NCI-H446 treated with DMSO at 0.1 percent for 48 hours (cell line): ENCODE measurements at places on chromosomes 7 and 10.

DNA sequence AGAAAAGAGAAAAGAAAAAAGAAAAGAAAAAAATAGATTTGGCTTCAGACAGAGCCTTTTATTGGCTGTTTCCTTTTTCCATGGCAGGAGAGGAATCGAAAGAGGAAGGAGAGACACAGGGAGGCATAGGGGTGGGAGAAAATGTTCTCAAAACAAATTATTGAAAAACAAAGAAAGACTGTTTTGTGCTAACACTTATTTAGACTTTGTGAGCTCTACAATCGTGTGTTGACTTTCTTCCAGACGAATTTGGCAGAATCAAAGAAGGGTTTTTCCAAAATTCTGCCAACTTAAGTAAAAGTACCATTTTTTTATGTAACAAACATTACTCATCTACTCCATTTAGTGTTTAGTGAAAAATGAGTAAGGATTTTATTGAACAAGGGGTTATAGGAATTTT, 982.2 kb downstream of the REEP3 start:
- DNase-seq = peak; percentile 16

GRCh38 chr7:100835903-100836811, 8.8 kb upstream of the EPHB4 start:
- no peak for DNase-seq

DNA sequence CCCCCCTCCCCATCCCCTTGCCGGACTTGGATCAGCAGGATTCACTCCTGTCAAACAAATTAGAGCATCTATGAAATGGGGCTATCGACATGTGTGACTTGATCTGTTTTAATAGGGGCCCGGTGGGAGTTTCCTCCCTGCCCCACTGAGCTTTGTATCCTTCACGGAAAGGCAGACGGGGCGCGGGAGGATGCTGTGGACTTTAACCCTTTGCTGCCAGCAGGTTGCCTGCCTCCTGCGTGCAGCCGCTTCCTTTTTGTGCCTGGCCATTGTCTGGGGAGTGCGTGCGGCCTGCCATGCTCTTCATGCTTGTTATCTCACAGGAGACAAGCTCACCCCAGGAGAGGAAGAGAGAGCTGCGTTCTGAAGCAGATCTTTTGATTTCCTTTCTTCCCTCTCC, 512.8 kb upstream of the GALNT17 start:
- DNase-seq = no peak

DNA sequence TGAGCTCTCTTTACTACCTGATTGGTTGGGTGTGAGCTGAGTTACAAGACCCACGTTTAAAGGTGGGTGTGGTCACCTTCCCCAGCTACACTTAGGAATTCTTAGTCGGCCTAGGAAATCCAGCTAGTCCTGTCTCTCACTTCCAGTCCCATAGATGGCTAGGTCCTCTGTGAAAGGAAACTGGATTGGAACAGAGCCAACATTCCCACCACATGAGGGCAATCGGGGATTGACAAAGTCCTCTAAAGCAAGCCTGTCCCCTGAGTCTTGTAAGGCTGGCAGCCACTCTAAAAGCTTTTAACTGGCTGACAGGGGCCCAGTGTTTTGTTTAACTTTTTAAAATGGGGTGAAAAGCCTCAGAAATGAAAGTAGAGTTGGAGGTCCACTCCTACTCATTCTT, 15.1 kb upstream of the CROT start:
- DNase-seq = no peak

GRCh38 chr7:85573346-85573745, 386.5 kb upstream of the SEMA3D start:
- DNase-seq = no peak

DNA sequence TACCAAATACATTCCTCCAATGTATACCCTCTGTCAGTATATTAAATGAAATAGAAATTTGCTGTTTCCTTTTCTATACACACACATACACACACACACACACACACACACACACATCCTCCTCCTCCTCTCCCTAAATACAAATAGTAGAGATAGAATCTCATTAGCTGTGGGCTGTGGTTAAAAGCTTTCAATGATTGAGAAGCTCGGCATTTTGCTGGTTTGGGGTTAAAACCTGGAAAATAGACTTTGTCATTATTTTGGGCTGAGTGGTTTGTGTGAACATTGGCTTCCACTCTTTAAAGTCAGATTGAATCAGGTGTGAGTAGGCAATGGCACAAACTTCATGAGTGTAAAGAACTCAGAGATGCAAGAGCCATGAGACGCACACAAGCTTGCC, 596.0 kb downstream of the XPNPEP1 start:
- no peak for DNase-seq

GRCh38 chr7:13834328-13834761, 155.1 kb downstream of the ETV1 start:
- DNase-seq = no peak

DNA sequence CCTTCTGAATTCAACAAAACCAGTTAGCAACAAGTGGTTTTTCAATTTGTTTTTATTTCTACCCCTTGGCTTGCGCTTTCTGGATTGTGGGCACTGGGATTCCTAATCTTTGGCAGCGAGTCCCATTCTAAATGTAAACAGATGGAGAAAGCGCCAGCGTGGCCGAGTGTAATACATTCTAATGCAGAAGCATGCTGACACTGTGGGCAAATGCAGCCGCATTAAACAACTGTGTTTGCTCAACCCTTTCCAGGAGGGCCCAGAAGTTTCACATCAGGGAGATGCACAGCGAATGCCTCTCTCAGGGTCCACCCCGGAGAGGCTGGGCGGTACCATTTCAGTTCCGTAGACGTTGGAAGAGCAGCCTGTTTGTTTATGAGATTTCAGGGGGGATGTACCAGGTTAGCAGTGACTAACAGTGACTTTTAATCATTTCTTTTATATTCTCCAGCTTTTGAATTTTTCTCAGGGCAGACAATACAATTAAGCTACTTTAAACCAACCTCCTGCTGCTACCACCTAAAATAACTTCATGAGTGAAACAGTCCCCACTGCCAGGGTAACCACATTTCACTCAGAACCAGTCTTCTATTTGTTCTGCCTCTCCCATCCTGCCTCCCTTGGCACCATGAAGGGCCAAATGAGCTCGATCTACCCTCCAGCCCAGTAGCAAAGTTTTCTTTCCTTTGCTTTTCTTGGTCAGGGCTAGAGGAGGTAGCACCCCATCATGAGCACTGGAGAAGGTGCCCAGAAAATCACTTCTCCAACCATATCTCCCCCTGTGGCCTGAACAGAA, 164.2 kb upstream of the ITGB1 start:
- DNase-seq = no peak

DNA sequence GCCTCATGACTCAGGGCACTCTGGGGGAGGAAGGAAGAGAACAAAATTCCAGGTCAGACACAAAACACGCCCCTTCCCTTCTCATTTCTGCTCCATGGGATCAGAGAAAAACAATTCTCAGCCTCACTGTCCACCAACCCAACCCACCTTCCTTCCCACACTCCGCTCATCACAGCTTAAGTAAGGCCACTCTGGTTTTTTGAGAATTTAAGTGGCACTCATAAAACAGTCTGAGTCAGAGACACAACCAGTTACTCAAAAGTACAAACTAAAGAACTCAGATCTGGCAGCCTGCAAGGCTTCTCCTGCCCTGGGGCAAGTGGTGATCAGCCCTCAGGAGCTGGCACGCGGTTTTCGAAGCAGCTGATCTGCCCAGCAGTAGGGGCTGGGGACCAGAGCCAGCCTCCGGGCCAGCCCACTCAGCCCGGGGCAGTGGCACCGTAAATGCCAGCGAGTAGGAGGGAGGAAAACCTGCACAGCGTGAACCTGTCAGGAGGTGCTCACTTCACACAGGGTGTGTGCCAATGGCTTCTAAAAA, 39.1 kb upstream of the ABLIM1 start:
- DNase-seq = no peak

GRCh38 chr10:127400216-127400615, 148.9 kb upstream of the NPS start:
- DNase-seq = no peak

DNA sequence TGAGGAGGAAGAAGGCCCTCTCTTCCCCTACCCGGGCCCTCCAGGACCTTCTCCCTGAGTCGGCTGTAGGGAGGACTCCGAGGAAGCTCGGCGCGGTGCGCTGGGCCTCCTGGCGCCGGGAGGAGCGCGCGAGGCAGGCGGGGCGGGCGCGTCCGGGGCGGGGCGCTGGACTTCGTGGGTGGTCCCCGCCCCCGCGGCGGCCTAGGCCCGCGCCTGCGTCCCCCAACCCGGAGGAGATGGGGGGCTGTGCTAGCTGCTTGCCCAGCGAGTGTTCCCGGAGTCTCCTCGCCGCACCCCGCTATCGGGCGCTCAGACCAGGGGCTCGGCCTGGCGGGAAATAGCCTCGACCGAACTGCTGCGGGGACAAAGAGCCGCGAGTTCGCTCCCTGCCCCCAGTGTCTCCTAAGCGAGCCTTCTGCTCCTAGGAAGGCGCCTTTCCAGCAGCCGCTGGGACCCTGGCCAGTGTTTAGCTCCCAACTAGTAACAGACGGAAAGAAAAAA, 19.2 kb upstream of the SMO start:
- DNase-seq = no peak

DNA sequence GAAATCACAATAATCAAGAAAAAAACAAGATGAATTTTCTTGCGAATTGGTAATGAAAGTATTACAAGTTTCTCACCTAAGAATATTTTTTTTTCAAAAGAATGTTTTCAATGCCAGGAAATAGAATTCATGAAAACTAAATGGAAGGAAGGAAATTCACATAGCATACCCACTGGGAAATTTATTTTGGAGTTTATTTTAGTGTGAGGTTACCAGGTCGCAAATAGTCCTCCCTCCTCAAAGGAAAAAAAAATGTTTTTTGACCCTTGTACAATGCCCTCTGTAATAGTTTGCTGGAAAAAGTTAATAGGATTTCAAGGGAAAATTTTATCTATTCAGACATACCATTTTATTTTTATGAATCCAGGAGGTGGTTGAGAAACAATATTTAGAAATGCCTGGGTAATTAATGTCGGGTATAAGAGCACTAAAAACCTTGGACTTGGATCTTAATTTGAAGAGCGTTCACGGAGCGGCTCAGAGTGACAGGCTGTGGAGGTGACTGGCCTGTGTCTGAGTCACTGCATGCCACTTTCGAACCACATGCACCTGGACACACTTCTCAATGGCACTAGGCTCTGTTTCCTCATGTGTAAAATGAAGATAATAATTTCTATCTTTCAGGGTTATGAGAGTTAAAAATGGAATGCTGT, 28.2 kb downstream of the CUBN start:
- DNase-seq = no peak

DNA sequence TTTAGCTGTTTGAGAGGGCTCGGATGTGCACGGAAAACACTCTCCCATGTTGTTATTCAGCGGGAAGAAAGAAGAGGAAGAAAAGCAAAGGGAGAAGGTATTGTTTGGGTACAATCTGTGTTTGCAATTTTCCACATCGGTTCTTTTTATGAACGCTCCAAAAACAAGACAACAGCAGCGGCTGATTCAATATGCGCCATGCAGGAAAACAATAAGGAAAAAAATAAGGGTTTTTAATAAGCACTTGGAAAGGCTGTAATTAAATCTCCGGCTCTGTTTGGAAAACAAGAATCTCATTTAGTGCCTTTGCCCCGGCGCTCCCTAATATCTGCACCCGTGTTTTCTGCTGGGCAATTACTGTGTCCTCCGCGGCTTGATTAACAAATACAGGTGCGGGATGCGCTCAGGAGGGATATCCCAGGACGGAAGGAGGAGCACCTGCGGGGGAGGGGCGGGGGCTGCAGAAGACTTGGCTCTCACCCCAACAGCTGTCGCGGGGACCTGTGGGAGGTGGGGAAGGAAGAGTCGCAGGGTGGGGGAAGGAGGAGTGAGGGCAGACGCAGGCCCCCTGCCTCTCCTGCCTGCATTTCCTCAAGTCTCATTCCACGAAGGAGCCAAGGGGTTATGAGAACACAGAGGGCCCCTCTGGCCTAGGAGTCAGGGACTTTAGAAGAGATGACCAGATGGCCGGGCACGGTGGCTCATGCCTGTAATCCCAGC, 181.5 kb upstream of the PODXL start:
- DNase-seq = no peak

DNA sequence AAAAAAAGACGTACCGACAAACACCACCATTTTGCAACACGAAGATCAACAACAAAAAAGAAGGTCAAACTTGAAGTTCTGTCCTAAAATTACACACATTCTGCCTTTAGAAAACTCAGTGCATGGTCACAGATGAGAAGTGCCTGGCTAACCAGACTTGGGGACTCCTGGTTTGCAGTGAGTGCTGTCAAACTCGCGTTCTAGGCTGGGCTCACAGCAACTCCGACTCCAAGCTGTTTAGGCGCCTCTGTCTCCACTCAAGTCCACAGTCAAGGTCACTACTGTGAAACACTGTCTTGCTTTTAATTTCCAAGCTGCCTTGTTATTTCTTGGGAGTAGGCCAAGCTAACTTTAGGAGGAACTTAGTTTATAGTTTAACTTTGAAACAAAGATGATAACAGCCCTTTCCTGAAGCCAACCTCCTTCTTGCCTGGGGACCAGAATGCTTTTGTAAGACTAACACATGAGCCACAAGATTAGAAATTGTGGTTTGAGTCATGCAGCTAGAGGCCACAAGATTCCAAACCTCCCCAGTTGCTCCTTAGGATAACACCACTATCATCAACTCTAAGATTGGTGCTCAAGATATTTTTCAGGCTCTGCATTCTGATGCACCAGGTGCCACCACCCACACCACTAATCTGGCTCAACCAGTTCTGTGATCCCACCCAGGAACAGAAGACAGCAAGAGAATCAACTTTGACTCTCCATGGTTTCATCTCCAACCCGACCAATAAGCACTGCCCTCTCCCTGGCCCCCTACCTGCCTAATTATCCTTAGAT, 1.1 kb upstream of the DNAAF5 start:
- no peak for DNase-seq

DNA sequence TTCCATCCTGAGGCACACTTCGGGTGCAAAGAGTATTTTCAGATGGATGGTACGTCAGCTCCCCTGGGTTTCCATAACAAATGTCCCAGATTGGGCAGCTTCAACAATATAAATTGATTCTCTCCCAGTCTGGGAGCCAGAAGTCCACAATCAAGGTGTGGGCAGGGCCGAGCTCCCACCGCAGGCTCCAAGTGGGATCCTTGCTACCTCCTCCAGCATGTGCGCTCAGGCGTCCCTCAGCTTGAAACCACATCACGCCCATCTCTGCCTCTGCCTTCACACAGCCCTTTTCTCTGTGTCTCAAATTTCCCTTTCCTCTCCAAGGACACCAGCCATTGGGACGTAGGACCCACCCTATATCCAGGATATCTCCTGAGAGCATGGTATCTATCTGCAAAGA, 153.5 kb downstream of the DIP2C start:
- DNase-seq = no peak

- DNase-seq = no peak
Measured at GRCh38 chr10:12177642-12178041, 18.0 kb downstream of the NUDT5 start.

DNA sequence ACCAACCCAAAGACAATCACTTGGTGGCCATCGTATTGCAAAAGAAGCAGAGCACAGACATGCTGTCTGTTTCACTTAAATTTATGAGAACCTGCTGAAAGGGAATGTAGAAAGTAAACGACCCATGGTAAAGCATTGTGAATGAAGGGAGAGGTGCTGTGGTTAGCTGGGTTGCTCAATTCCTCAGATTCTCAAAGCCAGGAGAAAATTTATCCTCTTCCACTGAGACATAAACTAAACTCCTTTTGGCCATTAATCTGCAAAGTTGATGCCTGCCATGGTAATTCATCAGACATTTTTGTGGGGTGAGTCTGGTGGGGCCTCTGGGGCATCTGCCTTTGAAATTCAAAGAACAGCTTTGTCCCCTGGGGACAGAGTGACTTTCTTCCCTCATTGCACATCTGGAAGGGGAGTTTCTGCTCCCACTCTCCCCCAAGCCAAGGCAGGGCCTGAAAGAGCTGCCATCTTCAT, 951.0 kb downstream of the LRMDA start:
- no peak for DNase-seq

- no peak for DNase-seq
Measured at GRCh38 chr7:144830811-144831210, 5.0 kb downstream of the TPK1 start.

- DNase-seq = no peak
Measured at GRCh38 chr7:716636-717035, 9.9 kb upstream of the DNAAF5 start.
